ENCODE measurements at places on chromosomes 16 and 17.
A peak's percentile ranks its signal among the peaks of the same experiment; 100 is the strongest.

GRCh38 chr17:6346986-6347385, 87.9 kb downstream of the AIPL1 start:
- DNase-seq: no peak

- DNase-seq: no peak
These were observed 150.0 kb downstream of the C16orf78 start for GRCh38 chr16:49523435-49524159.

DNA sequence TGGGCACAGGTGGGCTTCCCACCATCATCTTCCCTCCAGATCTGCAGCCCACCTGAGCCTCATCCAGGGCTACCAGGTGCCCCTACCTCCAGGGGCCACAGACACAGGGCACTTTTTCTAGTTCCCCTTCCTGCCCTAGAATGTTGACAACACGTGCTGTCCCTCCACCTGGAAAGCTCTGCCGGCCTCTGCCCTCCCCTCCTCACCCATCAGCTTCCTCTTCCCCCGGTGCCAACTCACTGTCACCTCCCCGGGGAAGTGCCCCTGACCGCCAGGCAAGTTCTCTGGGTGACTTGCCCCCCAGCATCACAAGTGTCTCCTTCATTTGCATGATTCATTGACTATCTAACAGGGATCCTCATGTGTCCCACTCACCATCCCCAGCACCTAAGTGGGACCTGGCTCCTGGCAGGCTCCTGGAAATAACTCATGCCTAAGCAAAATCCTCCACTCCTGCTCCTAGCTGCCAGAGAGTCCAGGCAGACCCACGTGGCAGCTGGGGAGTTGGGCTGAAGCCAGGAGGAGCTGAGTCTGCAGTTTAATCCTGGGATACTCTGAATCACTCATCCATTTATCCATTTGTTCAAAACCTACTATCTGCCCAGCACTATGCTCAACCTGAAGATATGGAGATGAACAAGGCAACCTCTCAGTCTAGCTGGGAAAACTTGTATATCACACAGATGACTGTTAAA, 304.4 kb downstream of the FOXL1 start:
- no peak for DNase-seq

DNA sequence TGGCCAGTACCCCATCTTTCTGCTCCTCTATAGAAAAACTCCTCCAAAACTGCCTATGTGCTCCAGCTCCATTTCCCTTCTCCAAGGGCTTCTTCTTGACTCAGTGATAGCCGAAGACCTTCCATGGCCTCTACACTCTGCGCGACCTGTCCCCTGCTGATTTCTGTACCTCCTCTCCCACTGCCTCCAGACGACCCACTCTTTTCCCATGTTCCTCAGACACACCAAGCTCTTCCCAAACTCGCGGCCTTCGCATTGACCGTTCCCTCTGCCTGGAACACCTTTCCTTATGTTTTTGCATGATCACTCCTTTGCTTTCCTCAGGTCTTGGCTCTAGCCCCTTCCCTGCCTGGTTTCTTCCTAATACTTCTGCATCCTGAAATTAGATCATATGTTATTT, 255.6 kb upstream of the SDK2 start:
- DNase-seq: no peak

DNA sequence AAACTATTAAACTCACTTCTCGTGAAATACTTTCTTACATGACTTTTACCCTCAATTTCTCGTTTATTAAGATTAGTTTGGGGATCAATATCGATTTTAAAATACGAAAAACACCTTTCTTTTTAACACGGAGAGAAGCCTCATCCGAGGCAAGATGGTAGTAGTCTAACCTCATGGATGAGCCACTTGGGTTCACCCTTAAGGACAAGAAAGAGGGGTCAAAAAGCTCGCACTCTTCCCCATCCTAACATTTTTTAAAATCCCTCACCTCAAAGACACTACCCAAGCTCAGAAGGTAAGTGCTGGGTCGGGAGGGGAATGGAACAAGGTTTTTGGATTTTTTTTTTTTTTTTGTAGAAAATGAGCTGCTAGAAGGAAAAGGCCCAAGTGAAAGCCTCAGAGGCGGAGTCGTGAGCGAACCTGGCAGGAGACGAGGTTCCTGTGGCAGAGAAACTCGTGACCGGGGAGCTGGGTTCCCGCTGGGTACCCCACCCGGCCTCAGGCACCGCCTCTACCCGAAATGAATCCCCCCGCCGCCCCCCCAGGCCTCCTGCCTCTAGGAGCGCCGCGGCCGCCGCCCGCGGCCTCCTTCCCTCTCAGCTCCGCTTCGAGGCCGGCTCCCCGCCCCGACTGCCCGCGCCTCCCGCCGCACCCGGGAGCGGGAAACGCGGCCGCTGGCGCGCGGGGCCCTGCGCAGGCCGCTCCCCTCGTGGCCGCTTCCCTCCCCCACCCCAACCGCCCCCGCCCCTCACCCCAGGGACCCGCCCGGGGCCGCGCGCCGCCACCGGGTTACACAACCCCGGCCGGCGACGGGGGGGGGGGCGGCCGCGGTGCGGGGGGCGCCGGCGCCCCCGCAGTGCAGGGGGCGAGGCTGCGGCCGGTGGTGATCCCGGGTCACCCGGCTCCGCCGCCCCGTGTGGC, 1.6 kb downstream of the NUFIP2 start:
- DNase-seq: peak; percentile 75

DNA sequence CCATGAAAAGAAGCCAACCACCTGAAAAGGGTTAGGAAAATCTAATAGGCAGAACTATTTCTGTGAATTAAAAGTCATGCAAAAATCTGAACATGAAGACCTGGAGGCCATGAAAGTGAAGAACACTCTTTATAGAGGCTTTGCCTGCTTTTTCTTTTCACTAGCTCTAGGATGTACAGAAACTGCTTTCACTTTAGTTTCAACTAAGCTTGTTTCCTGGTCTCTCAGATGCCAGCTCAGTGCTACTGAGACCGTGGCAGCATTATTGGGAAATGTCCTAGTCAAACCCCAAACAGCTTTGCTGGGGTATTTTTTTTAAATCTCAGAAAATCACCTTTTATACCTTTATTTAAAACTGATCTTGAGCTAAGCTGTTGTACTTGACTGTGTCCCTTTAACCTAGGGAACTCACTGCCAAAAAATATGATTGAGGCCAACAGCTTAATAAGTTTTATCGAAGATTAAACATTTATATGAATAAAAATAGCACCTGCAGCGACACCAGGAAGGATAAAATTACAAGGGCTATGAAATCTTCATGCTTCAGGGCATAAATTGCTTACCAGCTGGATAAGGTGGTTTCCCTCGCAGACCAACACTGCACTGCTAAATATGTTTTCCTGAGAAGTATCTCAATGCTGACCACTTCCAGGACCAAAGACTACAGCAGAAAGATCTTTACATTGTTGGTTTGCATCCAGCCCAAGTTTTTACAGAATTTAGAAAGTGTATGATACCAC, 621.8 kb upstream of the ZFHX3 start:
- DNase-seq: no peak

GRCh38 chr17:62614142-62614541, 13.3 kb upstream of the MRC2 start:
- no peak for DNase-seq

DNA sequence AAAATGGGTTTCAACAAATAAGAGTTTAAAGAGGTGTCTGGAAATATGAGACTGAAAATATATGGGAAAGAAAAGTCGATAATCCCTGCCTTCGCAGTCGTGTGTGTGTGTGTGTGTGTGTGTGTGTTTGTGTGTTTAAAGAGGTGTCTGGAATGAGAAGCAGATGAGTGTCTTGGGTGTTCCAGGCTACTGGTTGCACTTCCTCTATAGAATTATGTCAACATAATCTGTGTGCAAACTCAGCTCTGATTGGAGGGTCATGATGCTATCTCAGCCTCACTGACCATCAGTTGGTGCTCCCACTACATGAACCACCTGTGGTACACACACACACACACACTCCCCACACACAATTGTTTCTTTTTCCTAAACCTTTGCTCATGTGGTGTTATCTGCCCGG, 347.3 kb downstream of the NPIPA8 start:
- no peak for DNase-seq

- no peak for DNase-seq
These were observed 35.9 kb upstream of the TOM1L1 start for GRCh38 chr17:54864636-54865356.

DNA sequence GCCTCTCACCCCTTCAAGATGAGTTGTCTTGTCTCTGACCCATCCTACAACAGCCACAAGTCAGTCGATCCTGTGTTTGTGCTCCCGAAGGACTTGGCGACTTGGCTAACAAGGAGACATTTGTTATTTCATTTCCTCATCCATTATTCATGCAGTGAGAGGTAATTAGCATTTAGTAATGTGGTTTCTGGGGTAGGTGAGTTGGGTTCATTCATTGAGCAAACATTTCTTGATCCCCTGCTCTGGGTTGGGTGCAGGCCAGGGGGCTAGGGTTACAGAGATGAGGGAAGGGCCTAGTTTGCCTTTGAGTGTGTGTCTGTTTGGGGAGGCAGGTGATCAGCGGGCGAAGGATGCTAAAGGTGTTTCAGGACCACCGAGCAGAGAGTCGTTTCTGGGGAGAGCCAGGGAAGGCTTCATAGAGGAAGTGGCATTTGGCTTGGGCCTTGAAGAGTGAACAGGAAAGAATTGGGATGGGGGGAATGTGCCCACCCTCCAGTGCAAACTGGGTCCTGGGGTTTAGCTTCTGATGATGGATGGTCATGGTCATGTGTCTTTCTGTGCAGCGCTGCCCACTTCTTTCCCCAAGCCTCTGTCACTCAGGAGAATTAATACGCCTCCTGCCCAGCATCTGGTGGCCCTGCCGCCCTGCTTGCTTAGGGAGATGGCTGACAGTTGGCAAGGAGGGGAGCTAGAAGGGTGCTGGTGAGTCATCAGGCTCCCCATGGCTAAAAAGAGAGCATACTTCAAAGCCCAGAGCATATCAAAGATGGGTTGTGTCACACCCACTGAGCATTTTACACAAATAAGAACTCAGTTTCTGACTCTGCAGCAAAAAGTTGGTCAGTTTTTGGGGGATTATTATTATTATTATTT, 38.5 kb downstream of the MSI2 start:
- DNase-seq: peak; percentile 41

DNA sequence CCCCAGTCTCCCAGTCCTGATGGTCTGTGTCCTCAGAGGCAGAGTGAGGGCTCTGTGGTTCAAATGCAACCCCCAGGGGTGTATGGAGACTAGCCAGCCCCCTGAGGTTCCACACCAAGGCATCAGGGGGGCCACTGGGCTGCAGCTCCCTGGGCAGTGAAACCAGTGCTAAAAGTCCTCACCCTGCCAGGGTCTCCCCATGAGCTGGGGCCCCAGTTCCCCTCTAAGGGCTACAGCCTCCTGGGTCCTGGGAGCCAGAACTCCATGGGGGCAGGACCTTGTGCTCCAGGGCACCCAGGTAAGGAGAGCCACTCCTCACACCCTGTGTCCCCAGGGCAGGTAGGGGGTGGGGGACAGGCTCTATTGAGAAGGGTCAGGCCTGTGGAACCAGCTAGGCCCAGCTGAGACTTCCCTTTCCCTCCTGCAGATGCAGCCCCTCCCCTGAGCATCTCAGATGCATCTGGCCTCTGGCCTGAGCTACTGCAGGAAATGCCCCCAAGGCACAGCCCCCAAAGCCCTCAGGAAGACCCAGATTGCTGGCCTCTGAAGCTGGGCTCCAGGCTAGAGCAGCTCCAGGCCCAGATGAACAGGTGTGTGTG, 6.4 kb upstream of the DCAF7 start:
- no peak for DNase-seq

GRCh38 chr16:48852951-48853350, 243.0 kb upstream of the N4BP1 start:
- peak; percentile 16 for DNase-seq

DNA sequence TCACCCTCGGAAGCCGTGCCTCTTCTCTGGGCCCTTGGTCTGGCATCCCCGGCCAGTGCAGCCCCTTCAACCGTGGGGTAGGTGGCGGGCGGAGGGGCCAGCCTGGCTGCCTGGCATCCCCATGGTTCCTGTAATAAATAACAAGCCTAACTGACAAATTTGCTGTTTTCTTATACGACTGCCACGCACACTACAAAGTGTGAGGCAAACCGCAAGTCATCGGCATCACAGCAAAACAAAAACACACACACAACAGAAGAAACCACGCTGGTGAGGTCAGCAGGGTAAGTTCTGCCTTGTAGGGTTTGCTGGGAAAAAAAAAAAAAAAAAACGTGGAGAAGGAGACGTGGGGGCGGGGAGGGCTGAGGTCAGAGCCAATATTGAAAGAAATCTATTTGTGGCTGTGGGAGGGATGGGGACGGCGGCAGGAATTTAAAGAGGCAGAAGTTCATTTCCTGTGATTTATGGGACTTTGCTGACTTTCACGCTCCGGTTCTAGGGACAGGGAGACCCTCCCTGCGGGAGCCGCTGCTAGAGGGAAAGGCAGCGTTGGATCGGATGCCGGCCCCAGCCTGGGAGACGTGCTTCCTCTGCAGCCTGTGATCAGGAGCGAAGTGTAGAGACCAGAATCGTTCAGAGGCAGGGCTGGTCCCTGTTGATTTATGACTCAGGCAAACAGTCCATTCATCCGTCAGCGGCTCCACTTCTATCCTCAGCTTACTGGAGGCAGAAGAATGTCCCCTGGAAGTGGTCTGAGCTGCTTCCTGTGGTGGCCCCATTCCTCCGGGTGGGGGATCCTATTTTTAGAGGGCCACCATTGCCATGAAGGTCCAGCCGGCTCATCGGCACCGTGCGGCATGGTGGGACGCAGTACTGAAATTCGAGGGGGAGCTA, 162.8 kb downstream of the FOXL1 start:
- DNase-seq: peak; percentile 95

DNA sequence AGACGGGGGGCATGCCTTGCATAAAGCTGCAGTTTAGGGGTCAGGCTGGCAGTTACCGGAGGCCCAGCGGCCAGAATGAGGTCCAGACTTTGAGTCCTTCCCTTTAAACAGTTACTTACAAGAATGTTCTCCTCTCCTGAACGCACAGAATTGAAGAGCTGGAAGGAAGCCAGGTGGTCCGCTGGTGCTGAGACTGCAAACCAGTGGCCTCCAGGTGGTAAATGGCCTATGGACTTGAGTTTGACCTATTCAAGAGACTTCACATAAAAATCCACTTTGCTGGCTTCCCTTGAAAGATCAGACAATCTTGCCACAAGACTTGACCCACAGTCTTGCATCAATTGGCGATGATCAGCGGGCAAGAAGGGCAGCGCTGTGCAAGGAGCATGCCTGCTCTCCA, 14.7 kb upstream of the SEZ6 start:
- no peak for DNase-seq

GRCh38 chr17:76562734-76563148, 22.9 kb downstream of the PRCD start:
- no peak for DNase-seq

DNA sequence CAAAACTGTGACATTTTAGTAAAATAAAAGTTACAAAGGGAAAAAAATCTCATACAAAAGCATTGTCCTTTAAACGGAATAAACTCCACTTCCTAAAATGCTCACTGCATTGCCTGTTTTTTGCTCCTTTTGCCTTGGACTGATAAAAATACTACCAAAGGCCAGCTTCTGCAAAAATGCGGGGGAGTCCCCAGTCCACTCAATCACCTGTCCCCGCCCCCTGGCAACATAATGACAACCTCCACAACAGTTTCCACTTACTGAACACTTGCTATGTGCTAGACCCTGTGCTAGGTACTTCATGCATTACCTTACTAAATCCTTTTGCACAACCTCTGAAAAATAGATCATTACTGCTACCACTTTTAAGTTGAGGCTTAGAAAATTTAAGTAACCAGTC, 172.7 kb upstream of the CCL2 start:
- no peak for DNase-seq

GRCh38 chr16:83899272-83899897, 470 bp downstream of the MLYCD start:
- DNase-seq: peak; percentile 68
